ENCODE measurements at places on chromosomes 3 and 15.

DNA sequence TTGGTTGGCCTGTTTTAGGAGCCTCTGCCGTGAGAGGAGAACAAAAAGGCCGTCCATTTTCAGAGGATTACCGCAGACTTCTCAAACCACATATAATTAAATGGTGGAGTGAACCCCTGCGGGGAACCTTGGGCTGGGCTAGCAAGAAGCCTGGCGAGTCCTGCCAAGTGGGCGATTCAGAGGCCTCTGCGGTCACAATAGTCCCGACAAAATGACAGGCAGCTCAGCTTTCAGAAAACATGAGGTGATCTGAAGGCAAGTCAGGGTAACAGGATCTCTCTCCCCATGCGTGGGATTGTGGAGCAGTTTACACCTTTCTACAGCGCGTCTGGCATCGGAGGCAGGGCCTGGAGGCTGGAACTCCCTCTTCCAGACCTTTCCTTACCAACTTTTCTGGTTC, 134.8 kb downstream of the ASB7 start:
- no peak for DNase-seq

DNA sequence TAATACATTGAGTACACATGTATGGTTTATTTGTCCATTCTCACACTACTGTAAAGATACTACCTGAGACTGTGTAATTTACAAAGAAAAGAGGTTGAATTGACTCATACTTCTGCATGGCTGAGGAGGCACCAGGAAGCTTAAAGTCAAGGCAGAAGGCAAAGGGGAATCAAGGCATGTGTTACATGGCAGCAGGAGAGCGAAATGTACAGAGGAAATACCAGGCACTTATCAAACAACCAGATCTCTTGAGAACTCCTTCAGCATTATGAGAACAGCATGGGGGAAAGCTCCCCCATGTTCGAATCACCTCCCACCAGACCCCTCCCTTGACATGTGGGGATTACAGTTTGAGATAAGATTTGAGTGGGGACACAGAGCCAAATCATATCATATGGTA, 666.3 kb downstream of the ZBBX start:
- DNase-seq = no peak

DNA sequence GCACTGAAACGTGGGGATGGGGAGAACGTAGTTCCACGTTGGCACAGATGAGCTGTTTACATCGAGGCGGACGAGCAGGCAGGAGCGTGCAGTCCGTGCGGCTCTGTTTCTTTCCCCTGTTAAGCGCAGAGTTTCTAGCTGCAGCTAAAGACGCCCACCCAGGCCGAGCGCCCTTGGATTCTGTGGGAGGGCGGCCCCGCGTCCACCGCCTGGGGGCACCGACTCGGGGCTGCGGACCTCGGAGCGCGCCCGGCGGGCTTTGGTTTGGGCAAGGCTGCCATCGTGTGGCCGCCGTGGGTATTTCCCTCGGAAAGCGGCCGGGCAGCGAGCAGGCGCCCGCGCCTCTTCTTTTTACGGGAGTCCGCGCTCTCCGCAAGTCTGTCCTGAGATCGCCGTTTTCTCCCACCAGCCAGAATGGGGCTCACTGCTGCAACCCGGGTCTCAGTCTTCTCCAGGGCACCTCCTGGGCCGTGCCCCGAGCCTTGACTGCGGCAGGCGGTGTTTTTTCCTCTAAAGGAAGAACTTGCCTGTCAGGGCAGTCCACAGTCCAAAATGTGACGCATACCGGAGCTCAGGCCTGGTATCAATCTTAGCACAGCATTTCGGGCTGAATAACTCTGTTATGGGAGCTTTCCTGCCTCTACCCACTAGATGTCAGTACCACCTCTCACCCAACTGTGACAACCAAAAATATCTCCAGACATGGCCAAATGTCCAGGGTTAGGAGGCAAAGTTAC, 219.9 kb upstream of the IGF1R start:
- DNase-seq = peak; percentile 56

GRCh38 chr3:186383026-186383993, 21.3 kb upstream of the DGKG start:
- peak; percentile 54 for DNase-seq

GRCh38 chr3:25587526-25587925, 77.2 kb downstream of the TOP2B start:
- DNase-seq = no peak

DNA sequence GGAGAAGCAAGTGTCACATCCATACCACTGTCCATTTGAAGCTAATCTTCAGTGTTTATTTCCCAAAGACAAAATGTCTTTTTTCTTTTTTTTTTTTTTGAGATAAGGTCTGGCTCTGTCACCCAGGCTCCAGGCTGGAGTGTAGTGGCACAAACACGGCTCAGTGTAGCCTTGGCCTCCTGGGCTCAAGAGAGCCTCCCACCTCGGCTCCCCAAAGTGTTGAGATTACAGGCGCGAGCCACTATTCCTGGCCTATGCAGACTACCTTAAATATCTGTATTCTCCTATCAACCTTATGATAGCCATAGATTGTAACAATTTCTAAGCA, 27.7 kb upstream of the VPS33B start:
- no peak for DNase-seq

GRCh38 chr3:135649361-135649760, 316.2 kb upstream of the PPP2R3A start:
- no peak for DNase-seq

DNA sequence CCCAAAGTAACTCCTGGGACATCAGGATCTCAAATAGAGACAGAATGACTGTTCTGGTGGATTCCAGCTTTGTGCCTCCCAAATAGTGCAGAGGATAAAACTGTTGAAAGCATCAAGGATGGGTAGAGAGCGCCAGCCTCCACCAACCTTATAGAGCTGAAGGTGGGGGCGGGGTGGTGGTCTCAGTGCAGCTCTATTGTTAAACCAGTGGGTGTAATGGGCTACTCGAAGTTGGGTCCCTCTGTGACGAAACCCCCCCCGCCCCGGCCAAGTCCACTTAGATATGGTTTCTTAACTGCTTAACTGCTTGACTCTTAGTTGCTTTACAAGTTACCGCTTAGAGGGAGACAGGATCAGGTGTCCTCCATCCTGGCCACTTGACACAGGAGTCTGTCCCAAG, 22.7 kb downstream of the DHX30 start:
- DNase-seq = no peak

DNA sequence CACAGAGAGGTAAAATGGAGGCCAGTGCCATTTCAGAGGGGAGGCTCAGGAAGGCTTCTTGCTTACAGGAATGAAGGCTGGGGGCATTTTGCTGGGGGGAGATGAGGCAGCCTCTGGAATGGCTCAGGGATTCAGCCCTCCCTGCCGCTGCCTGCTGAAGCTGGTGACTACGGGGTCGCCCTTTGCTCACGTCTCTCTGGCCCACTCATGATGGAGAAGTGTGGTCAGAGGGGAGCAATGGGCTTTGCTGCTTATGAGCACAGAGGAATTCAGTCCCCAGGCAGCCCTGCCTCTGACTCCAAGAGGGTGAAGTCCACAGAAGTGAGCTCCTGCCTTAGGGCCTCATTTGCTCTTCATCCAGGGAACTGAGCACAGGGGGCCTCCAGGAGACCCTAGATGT, 39.9 kb downstream of the MESD start:
- no peak for DNase-seq

DNA sequence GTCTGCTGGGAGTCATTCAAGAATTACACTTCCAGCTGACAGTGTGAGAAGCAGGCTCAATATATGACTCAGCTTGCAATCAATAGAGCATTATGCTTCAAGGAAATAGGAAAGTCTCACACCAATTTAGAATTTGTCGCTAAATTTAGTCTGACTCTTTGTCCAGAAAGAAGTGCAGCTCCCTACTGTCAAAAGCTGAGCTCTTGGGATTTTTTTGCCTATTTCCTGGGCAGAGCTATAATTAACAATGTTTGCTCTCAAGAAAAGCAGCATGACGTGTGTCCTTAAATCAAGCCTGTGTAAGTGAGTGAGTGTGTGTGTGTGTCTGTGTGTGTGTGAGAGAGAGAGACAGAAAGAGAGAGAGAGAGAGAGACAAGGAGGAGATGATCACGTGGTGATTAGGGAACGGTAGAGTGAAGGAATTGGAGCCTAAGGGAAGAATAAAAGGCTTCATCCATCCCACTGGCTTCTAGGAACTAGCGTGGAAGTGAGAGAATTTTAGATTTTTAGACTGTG, 16.4 kb upstream of the SLC35G2 start:
- DNase-seq = no peak

DNA sequence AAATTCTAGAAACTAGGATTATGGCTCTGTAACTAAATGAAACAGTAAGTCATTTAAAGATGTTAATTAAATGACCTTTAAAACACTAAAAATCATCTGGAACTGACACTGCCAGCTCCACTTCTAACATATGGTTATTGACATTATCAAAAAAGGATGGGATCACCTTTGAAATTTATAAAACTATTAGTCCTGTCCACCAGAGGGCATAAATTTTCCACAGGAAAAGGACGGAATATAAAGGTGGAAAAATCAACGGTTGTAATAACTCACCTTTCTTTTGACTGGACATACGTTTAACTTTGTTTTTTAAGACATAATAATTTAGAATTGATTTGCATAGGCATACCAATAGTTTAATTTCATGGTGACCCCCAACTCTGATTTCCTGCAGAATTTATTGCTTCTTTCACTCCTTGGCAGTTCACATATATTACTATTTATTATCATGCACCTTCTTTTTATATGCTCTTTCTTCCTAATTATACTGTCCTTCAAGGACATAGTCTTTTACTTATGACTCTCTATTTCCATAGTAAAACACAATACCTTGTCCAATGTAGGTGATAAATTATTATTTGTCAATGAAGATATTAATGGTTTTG, 345.7 kb downstream of the CADM2 start:
- no peak for DNase-seq

- no peak for DNase-seq
These were observed 11.1 kb downstream of the TMEM62 start for GRCh38 chr15:43144512-43144911.

GRCh38 chr3:184183679-184184078, 2.3 kb upstream of the ABCF3 start:
- no peak for DNase-seq

- DNase-seq = no peak
These were observed 7.7 kb upstream of the SEC13 start for GRCh38 chr3:10328460-10329071.
